ENCODE measurements at places on chromosomes 2 and 18. TPM values are rescaled to one million over a fixed set of nuclear protein-coding genes. Genes with fewer than 3 reads are reported as not detected.
A peak's percentile ranks its signal among the peaks of the same experiment; 100 is the strongest.

CRIM1 gene
- 20.1 TPM for polyA plus RNA-seq

ACTR1B gene
- polyA plus RNA-seq, result 45.8 TPM

PTPN2 gene
- polyA plus RNA-seq, result 31.2 TPM

LOXL3 gene
- polyA plus RNA-seq, result 6.9 TPM

DNA sequence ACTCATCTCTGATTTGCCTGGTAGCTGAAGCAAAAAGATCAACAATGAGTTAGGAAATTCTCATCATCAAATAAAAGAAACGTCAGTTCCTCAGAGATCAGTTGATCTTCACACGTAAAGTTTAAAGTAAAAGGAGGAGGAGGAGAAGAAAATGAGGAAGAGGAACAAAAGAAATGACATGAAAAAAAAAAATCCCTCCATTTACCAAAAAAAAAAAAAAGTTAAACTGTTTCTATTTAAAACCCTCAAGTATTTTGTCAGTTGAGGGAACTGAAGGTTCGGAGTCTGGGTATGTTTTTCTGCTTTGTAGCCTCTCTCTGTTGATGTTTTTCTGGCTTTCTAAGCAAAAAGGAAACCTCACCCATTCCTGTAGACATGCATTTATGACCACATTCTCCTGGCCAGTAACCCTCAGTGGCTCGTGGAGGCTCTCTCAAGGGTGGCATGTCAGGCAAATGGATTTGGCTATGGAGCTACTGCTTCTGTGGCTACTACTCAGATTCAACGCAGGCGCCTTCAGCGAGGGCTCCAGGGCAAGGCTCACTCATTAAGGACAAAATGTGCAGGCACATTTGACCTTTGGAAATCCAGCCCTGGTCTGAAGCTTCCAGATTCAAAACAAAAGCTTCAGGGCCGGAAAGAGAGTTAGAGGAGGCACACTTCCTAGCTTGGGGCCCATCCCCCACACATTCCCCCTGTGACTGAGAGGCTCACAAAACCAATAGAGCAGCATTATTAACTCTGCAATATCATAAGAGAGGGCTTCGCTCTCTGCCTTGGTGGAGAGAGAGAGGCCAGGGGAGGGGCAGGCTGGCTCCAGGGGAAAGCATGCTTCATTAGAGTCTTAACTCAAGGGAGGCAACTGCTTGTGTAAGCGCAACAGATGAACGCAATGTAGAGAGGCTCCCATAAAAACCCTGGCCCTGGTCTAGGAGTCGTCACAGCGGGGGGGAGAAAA lies 22.3 kb downstream of the KLF7 start:
- peak; percentile 75 for DNase-seq

DNA sequence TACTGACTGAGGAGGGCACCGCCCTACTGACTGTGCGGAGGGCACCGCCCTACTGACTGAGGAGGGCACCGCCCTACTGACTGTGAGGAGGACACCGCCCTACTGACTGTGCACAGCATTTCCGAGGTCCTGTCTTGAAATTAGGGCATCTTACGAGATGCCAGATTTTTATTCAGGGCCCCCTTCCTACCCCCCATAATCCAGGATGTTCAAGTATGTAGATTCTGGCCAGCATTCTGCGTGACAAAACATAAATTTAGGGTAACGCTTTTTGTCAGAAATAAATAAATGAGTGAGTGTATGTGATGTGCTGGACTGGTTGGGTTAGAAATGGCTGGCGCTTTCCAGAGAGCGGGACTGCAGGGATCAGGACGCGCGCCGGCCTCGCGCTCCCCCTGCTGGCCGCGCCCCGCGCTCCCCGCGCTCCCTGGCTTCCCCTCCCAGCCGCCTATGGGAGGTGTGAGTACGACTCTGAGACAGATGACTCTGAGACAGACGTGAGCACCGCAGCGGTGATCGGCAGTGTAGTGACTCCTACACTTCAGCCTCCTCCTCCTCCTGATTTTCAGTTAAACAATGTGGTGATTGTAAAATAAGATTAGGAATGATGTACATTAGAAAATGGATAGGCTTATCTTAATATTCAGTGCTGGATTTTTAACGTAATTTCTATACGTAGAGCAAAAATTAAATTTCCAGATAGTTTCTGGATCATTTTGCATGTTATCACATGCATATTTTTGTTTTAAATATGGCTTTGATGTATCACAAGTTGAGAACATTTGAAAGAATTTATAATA lies 149.2 kb upstream of the NFATC1 start:
- peak; percentile 83 for DNase-seq

DNA sequence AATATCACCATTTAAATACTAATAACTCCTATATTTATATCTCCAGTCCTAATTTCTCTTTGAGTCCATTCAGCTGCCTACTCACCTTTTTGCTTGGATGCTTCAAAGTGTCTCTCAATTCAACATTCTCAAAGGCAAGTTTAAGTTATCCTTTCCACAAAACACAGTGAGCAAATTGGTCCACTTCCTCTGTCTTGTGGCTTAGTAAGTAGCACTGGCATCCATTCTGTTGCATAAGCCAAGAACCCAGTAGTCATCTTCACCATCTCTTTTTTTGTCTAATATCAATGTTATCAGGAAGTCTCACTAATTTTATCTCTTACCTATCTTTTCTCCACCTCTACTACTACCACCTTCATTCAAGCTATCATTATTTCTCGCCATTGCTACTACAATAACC lies 27.4 kb upstream of the IL1RL1 start:
- no peak for DNase-seq

DNA sequence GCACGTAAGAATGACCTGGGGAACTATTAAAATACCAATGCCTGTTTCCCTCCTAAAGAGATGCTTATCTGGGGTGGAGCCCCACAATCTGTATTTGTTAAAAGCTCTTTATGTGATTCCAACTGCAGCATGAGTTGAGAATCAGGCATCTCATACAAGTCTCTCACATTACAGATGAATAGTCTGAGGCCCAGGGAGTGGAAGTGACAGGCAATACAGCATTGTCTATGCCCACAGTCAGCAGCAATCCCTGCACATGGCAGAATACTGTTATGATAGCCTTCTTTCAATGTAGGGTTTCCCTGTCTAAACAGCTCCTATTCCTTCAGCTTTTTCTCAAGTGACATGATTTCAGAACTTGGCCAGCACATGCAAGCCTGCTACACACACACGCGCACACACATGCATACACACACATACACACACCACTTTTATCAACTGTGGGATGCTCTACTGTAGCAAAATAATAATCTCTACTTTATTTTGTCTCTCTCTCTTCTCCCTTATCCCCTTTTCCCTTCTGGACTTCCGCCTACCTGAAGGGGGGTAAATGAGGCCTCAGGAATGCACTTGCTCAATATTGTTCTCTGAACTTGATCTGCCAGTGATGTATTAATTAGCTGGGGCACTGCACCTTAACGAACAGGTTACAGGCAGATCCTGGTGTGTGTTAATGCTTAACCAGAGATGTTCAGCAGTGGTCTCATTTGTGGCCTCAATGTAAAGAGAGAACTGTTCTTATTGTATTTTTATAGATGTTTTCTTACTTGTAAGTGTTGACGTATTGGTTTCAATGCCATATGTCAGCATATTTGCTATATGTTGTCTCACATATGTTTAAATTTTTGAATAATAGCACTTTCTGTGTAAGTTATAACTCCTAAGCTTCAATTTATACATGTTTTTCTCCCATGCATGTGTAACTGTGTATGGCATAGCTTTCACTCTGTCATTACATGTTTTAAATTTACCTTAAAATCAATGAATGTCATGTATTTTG lies 116.0 kb downstream of the SETBP1 start:
- no peak for DNase-seq

Data from muscle of back (tissue), 13 donors.